CD8-positive, alpha-beta T cell (primary cell): ENCODE measurements at places on chromosomes 16 and 17.

DNA sequence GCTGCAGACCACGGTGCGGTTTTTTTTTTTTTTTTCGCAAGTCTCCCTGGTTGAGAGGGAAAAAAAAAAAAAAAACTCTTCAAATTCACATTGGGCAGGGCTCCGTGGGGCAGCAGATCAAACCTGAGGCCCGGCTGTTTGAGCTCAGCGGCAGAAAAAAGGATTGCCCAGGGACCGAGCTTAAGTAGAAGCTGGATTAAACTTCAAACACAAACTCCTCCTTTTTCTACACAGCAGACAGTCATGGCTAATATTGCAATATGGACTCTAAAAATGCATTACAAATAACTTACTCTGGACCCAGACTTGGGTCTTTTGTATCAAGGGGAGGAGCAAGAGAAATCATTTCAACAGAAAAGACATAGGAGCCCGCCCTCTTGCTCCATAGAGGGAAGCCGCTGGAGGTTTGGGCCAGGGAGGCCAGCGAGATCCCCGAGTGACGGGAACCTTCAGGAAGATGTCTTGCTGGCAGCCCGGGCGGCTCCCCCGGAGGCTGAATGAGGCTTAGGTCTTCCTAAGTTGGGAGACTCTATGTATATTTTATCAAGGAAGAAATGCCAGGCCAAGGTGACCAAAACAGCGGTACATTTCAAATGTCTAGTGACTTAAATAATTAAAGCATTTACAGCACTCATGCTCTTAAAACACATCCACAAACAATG lies 167.7 kb downstream of the ZNF423 start:
- DNase-seq = no peak

DNA sequence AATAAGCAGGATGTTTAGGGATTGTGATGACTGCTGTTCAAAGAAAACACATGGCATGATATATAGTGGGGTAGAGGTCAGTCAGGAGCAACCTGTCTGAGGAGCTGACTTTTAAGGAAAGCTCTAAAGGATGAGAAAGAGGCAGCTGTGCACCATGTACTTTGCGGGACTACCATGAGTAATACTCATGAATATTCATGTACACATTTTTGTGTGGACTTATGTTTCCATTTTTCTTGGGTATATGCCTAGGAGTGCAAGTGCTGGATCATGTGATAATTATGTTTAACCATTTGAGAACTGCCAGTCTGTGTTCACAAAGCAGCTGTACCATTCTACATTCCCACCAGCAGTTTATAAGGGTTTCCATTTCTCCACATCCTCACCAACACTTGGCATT lies 35.8 kb downstream of the BEAN1 start:
- no peak for DNase-seq

- no peak for DNase-seq
Observed at GRCh38 chr17:177155-177554, 4.3 kb downstream of the DOC2B start.

- DNase-seq = no peak
Observed at GRCh38 chr17:48483004-48483403, 47.8 kb downstream of the HOXB1 start.
